ENCODE measurements at places on chromosomes 3 and 15.

GRCh38 chr3:129554356-129555152 is 11.6 kb downstream of the H1-8 start:
- no peak for DNase-seq

GRCh38 chr3:177471733-177472480 is 274.6 kb upstream of the TBL1XR1 start:
- no peak for DNase-seq

DNA sequence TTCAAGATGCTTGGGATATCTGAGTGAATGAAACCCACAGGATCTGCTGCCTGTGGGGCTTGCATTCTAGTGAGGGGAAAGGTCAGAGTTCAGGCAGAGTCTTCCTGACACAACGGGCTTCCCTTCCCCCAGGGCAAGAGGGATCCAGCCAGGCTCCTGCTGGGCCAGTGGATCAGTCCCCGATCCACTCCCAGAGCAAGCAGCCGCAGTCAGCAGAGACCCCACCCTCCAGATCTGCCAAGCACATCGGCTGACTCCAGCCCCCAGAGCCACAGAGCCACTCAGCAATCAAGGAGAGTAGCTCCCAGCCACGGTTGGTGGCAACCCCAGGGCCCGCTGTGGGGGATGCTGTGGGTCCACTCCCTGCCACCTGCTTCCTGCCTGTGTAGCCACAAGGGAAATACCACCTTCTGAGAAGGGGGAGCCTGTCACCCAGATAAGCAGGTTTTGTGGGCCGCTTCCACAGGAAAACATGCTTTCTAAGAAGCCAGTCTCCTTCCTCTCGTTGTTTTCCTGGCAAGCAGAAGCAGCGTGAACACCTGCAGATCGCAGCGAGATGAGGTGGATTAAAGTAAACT is 44.9 kb downstream of the CPN2 start:
- no peak for DNase-seq

DNA sequence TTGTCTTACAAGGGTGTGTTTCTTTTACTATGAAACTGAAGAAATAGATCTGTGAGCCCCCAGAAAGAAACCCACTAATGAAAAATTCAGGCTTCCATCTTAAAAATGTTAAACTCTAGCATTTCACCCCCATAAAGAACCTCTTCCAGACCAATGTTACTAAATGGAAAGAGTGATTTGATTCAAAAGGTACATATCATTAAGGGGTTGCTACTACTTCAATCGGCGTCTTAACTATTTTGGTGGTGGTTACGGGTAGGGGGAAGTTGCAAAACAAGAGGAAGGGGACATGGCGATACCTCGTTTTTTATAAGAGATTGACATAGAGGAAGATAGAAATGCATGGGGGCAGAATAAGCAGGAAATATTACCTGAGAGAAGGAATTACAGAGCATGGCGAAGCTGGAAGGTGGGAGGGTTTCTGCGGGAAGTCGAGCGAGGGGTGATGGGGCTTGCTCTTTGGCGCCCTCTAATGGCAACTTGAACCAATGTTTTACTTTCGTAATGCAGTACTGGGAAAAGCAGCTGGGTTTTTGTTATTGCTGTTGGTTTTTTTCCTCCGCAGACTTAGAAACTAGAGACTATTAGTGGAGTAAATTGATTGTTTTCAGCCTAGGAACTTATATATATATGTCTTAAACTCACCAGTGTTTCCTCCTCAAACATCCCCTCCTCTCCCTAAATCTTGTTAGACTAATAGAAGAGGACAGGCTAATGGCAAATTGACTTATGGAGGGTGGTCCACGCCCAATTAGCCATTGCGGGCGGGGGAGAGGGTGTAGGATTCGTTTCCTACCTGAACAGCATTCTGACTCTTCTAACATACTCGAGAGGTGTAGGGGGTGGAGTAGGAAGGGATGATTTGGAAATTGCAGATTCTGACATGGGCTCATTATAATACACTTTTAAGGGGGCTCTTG is 11.3 kb upstream of the SOX2 start:
- DNase-seq = no peak

DNA sequence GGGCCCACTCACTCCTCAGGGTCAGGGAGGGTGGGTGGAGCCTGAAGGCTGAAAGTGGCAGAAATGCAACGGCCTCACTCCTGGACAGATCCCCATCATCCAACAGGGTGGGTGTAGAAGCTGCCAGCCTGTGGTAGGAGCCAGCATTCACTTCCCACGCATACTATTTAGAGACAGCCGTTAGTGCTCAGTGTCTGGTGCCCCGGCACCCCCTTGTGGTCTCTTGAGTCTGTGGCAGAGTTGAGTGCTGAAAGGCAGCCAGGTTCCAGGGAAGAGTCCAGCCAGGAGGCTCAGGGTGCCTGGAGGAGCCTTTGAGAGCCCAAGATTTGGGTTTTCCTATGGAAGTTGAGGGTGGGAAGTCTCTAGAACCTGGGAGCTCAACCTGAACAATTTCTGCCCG is 2.1 kb upstream of the GNAT1 start:
- DNase-seq = peak; percentile 42

GRCh38 chr15:99953886-99954285 is 220.6 kb upstream of the LYSMD4 start:
- no peak for DNase-seq

GRCh38 chr3:20842594-20843436 is 656.8 kb upstream of the SGO1 start:
- no peak for DNase-seq

DNA sequence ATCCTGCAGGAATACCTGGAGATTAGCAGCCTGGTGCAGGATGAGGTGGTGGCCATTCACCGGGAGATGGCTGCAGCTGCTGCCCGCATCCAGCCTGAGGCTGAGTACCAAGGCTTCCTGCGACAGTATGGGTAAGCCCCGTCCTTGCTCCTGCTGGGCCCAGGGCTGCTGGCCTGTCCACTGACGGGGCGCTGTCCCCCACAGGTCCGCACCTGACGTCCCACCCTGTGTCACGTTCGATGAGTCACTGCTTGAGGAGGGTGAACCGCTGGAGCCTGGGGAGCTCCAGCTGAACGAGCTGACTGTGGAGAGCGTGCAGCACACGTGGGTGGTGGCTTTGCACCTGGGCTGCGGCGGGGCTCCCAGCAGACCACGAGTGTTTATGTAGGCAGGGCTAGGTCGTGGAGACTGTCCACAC is 5.0 kb downstream of the FES start:
- DNase-seq = no peak

DNA sequence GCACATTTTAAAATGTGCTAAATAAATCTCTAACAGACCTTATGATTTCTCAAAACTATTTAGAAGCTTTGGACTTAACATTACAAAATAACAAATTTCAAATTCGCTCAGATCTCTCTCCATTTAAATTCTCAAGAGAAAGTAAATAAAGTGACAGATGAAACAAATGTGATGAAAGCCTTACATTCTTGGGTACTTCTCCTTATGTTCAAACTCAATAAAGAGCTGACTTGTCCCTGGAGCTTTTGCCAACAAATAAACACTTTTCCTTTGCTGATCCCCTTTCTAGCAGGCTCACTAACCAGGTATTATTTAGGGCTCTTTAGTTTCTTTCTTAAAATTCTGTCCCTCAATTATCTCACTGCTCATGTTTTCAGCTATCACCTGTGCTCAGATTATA is 259.1 kb upstream of the ARPP21 start:
- no peak for DNase-seq

GRCh38 chr3:53803816-53804695 is 42.2 kb downstream of the CHDH start:
- DNase-seq = no peak

DNA sequence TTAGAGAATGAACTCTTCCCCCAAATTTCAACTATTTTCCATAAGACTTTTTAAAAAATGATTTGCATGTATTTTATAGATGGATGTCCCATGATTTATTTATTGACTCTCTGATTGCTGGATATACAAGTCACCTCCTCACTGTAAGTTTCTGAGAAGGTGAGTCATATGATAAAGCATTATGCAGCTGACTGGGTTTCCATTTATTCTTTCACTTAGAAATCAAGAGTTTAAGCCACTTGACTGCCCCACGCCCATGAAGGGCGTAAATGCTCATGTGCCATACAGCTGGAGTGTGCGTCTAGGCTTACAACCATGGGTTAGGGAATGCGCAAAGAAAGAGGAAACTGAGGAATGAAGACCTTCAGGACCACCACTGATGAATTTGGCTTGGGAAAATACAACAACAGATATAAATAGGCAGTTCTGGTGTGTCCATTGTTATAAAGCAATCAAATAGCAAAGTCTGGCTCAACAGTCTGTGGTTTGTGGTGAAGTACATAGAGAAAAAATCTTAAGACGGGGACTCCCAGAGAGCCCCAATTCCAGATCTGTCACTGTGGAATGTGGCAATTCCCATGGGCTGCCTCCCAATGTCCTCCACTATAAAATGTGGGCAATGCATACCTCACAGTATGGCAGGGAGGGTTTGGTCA is 20.3 kb downstream of the SLCO2A1 start:
- no peak for DNase-seq

- DNase-seq = no peak
Measured at GRCh38 chr3:140247775-140248174, 312.8 kb downstream of the CLSTN2 start.

- no peak for DNase-seq
Measured at GRCh38 chr3:125067225-125067624, 11.4 kb upstream of the HEG1 start.

- DNase-seq = no peak
Measured at GRCh38 chr15:40731034-40731433, 24.0 kb downstream of the RMDN3 start.
